ENCODE measurements at places on chromosomes 3 and 15. TPM values are rescaled to one million over a fixed set of nuclear protein-coding genes. Genes with fewer than 3 reads are reported as not detected.

The OSTN gene
- 3.8 TPM for total RNA-seq

The SNURF gene
- total RNA-seq, result 41.9 TPM

The TNFAIP8L3 gene
- not detected for total RNA-seq

The SRGAP3 gene
- total RNA-seq, result 197 TPM

The UTS2B gene
- not detected for total RNA-seq

The PATL2 gene
- not detected for total RNA-seq

The CPN2 gene
- not detected for total RNA-seq

The PRKAR2A gene
- total RNA-seq, result 55.5 TPM

The TEX55 gene
- total RNA-seq, result not detected

The MITF gene
- 0.25 TPM for total RNA-seq

The ESYT3 gene
- total RNA-seq, result not detected

The RETNLB gene
- not detected for total RNA-seq

The NAALADL2 gene
- total RNA-seq, result 1.6 TPM

The DPPA2 gene
- total RNA-seq, result 0.42 TPM

The ACTC1 gene
- 19.6 TPM for total RNA-seq

The PML gene
- total RNA-seq, result 27.6 TPM

The C3orf49 gene
- total RNA-seq, result not detected

The SLC22A13 gene
- 1.5 TPM for total RNA-seq

The TM4SF1 gene
- not detected for total RNA-seq

The ITGA11 gene
- 0.22 TPM for total RNA-seq

The NR1I2 gene
- total RNA-seq, result not detected

The RBP2 gene
- not detected for total RNA-seq

The KIF15 gene
- 5.8 TPM for total RNA-seq

The C3orf85 gene
- total RNA-seq, result not detected

The AZI2 gene
- total RNA-seq, result 54.4 TPM

The GRM7 gene
- total RNA-seq, result 1.4 TPM

The NKIRAS1 gene
- total RNA-seq, result 12.6 TPM

The HYAL1 gene
- 0.96 TPM for total RNA-seq

The OXNAD1 gene
- total RNA-seq, result 14.6 TPM

The KNG1 gene
- total RNA-seq, result not detected

The SLCO2A1 gene
- total RNA-seq, result not detected

The CYP1A2 gene
- total RNA-seq, result not detected

The P2RY14 gene
- not detected for total RNA-seq

The GRAMD1C gene
- 2.1 TPM for total RNA-seq

The LRRIQ4 gene
- 0.29 TPM for total RNA-seq

The C3orf70 gene
- total RNA-seq, result 44.5 TPM
